NCI-H1417 (cell line): ENCODE measurements at places on chromosomes 7 and 10.
A peak's percentile ranks its signal among the peaks of the same experiment; 100 is the strongest.

DNA sequence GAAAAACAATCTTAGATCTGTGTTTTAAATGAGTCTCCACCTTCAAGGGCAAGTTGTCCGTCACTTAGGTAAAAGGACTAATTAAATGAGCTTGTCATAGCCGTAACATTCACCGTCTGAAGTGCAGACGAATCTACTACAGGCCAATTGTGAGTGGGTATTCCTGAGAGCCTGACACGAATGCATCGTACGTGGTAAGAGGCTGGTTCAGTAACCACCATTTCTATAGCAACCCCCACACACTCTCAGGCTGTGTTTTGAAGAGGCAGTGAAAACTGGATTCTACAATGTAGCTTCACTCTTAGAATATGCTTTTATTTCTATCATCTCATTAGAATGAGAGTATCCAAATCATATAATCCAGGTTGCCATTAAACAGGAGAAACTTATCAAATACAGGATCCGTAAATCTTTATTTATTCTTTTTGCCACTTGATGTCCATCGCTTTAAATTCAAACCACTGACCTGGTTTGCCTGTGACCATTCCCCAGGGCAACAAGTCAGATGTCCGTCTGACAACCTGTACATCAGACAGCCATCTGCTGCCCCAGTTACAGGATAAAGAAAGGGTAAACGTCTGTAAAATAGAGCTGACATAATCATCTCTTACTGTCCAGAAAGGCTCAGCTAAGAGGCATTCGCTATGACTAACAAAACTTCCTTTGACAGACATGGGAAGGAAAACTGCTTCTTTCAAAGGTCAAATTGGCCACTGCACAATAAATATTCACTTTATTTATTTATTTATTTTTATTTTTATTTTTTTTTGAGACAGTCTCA lies 70.3 kb upstream of the NMT2 start:
- peak; percentile 62 for DNase-seq

GRCh38 chr10:123428391-123428790 lies 237.8 kb upstream of the GPR26 start:
- DNase-seq = no peak

DNA sequence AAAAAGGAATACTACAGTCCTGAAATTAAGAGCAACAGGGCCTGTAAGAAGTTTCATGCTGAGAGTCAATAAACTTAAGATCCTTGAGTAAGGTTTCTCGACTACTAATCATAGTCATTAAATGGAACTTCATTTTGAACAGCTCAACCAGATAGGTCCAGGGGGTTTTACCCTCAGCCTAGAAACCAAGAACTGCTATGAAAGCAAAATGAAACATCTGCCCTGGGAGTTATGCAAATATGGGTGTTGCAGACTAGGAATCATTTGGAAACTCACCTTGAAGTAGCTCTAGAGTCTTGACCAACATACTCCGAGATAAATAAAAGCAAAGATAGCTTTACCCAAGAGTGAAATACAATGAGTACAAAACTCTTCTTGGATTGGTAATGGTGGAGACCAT lies 128.0 kb downstream of the HGF start:
- no peak for DNase-seq

GRCh38 chr10:4028027-4028471 lies 243.0 kb upstream of the KLF6 start:
- DNase-seq = no peak

- no peak for DNase-seq
Measured at GRCh38 chr7:39838326-39838725, 111.7 kb upstream of the CDK13 start.

- DNase-seq = peak; percentile 70
Measured at GRCh38 chr10:44974628-44975430, 3.8 kb downstream of the DEPP1 start.

GRCh38 chr7:64621656-64622055 lies 44.3 kb upstream of the ZNF107 start:
- DNase-seq = no peak

GRCh38 chr10:17365402-17365801 lies 89.0 kb downstream of the ST8SIA6 start:
- no peak for DNase-seq

DNA sequence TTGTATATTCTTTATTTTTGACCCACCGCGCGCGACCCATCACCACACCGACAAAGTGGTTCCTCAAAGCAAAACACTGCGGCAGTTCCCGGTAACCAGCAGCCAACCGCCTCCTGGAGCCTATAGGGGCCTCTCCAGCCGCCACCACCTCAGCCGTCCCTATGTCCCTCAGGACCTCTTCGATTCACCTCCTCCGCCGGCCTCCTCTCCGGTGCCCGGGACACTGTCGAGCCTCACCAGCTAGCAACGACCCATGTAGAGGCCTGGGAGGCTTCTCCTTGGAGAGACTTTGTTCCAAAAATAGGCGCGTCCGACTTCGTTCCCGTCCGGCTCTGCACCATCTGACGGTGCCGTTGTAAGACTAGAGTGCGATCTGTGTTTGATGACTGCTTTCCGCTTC lies 158.8 kb downstream of the HGF start:
- no peak for DNase-seq
